IMR-90 (cell line): ENCODE measurements at places on chromosomes 6 and 20.

GRCh38 chr20:35828916-35829315 is 57.1 kb downstream of the PHF20 start:
- DNase-seq: no peak

DNA sequence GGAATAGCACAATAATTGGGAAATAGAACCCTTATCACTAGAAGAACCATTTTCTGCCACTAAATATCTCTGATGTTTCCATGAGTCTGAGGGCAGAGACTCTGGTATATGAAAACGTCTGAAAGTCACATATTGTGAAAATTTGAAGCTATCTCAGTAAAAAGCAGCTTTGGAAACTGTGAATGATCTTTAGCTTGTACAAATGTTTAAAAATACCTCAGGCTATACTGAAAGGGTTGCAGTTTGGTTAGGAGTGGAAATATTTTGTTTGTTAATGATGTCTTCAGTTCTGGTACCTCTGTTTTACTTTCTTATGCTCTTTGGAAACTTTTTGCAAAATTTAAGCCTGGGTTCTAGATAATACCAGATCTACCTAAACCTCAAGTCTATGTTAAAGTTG is 135.0 kb downstream of the SLC16A10 start:
- no peak for DNase-seq

- DNase-seq: no peak
These were observed 26.5 kb downstream of the CST9L start for GRCh38 chr20:23541776-23542175.

DNA sequence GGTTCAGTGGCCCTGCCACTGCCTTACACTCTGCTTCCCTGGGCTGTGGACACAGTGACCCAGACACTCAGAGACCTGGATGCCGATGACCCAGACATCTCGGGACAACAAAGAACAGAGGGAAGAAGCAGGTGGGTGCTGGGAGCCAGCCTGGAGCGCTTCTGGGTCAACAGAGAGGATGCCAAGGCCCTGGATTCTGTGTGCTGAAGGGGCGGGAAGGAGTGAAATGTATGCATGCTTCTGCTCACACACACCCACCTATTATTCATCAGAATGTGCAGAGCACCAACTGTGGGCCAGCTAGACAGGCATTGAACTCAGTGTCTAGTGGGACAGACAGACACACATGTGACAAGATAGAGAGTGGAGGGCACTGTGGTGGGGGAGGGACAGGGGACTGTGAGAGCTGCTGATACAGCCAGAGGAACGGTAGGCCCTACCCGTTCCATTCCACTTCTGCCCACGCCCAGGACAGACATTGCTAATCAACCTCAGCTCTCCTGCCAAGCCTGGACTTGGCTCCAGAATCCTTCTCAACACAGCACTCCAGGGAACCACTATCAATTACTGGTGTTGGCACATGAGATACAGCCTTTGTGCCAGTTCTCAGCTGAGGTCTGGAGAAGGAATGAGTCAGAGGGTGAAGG is 20.2 kb downstream of the KCNK15 start:
- no peak for DNase-seq

DNA sequence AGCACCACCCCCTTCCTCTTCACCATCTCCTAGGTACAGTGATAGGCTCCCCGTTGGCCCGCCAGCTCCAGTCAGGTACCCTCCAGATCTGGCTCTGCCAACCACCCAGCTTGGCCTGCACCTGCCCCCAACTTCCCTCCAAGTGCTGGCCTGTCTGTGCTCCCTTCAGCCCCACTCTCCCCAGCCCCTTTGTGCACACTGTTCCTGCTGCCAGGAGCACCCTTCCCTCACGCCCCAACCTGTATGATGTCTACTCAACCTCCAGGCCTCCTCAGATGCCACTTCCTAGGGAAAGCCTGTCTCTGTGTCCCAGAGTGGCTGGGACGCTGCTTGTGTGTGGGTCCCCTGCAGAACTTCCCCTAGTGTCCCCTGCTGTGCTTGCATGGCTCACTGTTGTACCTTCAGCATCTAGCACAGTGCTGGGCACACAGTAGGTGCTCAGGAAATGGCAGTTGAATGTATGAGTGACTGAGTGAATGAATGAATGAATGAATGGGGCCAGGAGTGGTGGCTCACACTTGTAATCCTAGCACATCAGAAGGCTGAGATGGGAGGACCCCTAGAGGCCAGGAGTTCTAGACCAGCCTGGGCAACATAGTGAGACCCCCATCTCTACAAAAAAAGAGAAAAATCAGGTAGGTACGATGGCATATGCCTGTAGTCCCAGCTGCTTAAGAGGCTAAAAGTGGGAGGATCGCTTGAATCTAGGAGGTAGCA is 3.0 kb downstream of the ZBP1 start:
- DNase-seq: no peak

GRCh38 chr6:149233056-149233715 is 84.3 kb upstream of the TAB2 start:
- DNase-seq: peak; percentile 93

DNA sequence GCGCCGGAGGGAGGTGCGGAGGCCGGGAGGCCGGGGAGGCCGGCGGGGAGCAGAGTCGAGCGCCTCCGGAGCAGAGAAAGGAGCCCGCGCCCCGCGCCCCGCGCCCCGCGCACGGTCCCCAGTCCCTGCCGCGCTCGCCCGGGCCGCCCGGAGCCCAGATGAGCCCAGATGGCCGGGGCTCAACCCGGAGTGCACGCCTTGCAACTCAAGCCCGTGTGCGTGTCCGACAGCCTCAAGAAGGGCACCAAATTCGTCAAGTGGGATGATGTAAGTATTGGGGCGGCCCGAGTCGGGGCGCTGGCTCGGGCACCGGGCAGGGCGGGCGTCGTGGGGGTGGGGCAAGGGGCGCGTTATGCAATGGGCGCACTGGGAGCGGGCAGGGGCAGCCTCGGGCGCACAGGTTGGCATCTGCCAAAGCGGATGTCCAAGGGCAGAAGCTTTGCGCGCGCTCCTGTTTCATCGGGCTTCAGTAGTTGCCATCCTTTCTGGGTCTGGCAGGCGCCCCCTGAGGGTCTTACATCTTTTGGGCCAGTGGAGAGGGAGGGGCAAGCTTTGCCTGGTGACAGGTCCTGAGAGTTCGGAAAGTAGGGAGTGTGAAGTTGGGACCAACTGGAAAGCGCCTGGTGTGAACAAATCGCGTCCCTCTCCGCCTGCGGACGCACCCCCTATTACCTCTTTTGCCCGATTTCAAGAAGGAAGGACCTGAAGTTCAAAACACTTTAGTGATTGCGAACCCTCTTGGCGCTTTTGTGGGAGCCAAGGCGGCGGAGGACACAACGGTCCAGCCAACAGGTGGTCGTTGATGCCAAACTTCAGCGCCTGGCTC is 631 bp downstream of the PLCB1 start:
- no peak for DNase-seq
